ENCODE measurements at places on chromosomes 11 and 22. TPM values are rescaled to one million over a fixed set of nuclear protein-coding genes. Genes with fewer than 3 reads are reported as not detected.

- no peak for DNase-seq
Measured at GRCh38 chr11:118289401-118289800, 15.1 kb upstream of the CD3E start.

Gene BEST1
- 0.26 TPM for total RNA-seq

Gene SYNGR1
- not detected for total RNA-seq

DNA sequence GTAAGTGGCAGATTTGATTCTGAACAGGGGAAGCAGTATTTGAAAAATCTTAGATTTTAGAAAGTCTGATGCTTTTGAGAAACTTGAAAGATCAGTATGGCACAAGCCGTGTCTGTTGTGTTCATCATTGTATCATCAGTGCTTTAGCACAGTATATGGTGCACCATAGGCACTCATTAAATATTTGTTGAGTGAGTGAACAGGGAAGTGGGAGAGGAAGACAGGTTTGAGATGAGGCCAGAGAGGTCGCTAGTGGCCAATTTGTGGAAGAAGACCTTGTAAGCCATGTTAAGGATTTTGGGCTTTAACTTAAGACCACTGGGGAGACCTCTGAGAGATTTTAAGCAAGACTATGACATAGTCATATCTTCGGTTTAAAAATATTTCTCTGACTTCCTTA, 12.9 kb downstream of the CHEK1 start:
- DNase-seq, result no peak

All from CD4-positive, alpha-beta memory T cell (primary cell).